Spinal cord (tissue), 10 donors: ENCODE measurements at places on chromosomes 13 and 19. TPM values are rescaled to one million over a fixed set of nuclear protein-coding genes. Genes with fewer than 3 reads are reported as not detected.
A peak's percentile ranks its signal among the peaks of the same experiment; 100 is the strongest.

DNA sequence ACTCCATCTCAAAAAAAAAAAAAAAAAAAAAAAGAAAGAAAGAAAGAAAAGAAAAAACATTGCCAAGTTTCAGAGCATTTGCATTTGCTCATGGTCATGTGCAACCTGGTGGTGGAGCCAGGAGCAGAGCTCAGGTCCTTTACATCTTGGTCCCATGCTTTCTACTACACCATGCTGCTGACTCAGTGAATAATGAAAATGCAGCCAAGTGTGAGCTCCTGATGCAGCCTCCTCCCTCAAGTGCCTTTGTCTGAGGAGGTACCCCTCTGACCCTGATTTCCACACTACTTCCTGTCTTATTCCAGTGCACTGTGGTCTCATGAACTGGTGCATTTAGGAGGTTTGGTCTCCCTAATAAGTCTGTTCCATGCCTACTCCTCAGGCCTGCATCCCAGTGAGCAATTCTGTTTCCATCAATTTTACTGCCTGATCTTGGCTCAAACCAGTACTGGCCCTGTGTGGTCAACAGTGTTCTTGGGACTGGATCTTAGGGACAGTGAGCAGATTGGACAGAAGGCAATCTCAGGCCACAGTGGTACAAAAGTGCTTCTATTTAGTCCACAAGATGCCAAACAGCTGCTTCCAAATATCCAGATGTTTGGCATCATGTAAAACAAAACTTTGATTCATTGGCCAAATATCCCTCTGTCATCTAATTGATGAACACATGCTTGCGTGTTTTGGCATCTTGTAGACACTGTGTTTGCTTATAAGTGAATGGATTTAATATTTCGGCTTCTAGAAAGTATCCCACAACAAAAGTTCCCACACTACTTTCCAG lies 28.8 kb upstream of the LRCH1 start:
- DNase-seq, result no peak
- H3K4me1 ChIP-seq, result peaks cover 4% of the 10 kb centered on the region
- H3K4me3 ChIP-seq, result no peak overlapping the region
- no peaks in the 10 kb centered on the region for H3K36me3 ChIP-seq
- no peaks in the 10 kb centered on the region for H3K27me3 ChIP-seq

DNA sequence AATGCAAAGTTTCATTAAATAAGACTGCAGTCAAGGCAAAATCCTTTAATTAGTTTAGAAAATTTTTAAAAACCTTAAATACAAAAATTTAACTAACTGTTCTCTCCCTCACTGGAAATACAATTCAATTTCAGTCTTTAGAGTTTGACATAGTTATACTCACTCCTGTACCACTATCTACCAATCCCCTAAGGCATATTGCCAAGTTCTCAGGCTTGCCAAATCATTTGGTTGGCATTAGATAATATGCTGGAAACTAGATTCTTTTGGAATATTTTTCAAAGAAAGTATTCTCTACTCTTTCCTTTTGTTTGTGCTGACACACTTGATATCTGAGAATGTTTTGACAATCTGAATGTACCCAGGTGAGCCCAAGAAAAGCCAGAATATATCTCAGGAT lies 77.2 kb downstream of the TSC22D1 start:
- H3K4me3 ChIP-seq, result no peak overlapping the region
- no peak overlapping the region for H3K27ac ChIP-seq
- H3K36me3 ChIP-seq, result no peaks in the 10 kb centered on the region
- no peak for DNase-seq
- no peaks in the 10 kb centered on the region for H3K27me3 ChIP-seq
- no peaks in the 10 kb centered on the region for H3K4me1 ChIP-seq

Gene UBE2L5
- total RNA-seq, result not detected

GRCh38 chr13:67343777-67344176 lies 113.6 kb upstream of the PCDH9 start:
- no peak overlapping the region for H3K4me3 ChIP-seq
- no peaks in the 10 kb centered on the region for H3K27me3 ChIP-seq
- no peaks in the 10 kb centered on the region for H3K36me3 ChIP-seq
- H3K4me1 ChIP-seq, result no peaks in the 10 kb centered on the region

Gene SRRM5
- 0.10 TPM for total RNA-seq

DNA sequence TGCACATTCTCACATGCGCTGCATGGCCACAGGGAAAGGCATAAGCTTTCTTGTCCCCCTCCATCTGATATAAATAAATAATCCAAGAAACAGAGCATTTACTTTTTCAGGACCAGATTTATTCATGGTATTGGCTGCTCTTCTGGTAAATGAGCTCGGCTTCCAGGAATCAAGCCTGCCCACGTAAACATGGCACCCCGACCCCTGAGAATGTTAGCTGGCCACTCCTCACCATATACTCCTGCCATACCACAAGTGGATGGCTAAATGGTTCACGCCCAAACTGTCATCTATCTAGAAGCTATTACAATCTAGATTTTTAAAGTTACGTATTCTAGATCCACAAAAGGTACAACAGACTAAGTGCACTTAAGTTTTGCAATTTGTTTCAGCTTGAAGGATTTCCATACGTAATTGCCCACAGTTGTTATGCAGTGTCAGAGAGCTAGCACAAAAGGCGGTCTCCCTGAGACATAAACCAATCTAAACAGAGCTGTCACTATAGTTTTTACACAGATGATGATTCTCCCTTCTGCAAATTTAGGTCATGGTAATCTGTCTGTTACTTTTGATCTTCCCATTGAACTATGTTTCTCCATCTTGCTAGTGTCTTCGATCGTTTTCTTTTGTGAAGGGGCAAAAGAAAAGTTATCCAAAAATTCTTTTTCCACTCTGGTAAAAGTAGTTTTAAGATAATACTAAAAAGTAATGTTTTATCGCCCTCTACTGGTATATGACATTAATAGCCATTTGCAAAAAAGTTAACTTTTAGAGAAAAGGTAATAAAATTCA lies 16.2 kb upstream of the FOXO1 start:
- no peaks in the 10 kb centered on the region for H3K36me3 ChIP-seq
- no peaks in the 10 kb centered on the region for H3K27me3 ChIP-seq
- H3K27ac ChIP-seq, result no peak overlapping the region
- no peak overlapping the region for H3K4me3 ChIP-seq

GRCh38 chr13:56019606-56020005 lies 1121.1 kb upstream of the PRR20A start:
- no peaks in the 10 kb centered on the region for H3K36me3 ChIP-seq
- H3K4me3 ChIP-seq, result no peak overlapping the region
- no peak overlapping the region for H3K27ac ChIP-seq
- DNase-seq, result no peak
- no peaks in the 10 kb centered on the region for H3K4me1 ChIP-seq

- no peaks in the 10 kb centered on the region for H3K36me3 ChIP-seq
- H3K27me3 ChIP-seq, result no peaks in the 10 kb centered on the region
- H3K4me1 ChIP-seq, result no peaks in the 10 kb centered on the region
- no peak overlapping the region for H3K4me3 ChIP-seq
- DNase-seq, result no peak
Observed at GRCh38 chr13:73195091-73195490, 136.3 kb downstream of the KLF5 start.

Gene ATP4A
- not detected for total RNA-seq

DNA sequence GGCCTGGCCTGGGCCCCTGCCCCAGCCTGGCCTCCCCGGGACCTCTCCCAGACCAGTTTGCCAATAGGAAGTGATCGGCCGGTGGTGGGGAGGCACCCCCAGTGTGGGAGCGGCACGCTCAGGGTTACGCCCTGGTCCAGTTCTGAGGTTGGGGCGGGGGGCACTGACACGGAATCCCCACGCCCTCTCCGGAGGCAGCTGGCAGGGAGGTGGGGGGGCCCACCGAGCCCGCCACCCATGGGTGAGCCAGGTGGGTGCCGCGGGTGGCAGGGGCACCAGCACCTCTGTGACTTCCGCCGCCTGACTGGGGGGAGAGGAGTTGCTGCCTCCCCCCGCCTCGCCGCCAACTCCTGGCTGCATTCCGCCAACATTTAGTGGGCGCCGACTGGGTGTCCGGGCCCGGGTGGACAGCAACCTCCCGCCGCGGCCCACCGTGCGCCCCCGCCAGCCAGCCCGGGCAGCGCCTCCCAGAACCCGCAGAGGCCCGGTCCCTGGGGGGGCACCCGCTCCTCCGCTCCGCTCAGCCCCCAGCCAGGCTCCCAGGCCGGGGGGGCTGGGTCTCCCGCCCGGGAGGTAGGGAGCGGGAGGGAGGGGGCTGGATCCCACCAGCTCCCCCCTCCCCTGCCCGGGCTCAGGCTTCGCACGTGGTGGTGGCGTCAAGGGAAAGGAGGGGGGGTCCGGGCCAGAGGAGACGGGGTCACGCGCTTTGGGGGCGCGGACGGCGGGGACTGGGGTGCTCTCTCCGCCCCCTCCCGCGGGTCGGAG lies 2.0 kb downstream of the ZBTB7A start:
- H3K4me1 ChIP-seq, result peaks cover 60% of the 10 kb centered on the region
- DNase-seq, result peak; percentile 73
- peaks cover 4% of the 10 kb centered on the region for H3K27me3 ChIP-seq
- H3K4me3 ChIP-seq, result peak overlapping the region; percentile 52
- H3K27ac ChIP-seq, result peak overlapping the region; percentile 84

GRCh38 chr13:30998136-30999088 lies 66.0 kb downstream of the TEX26 start:
- no peak overlapping the region for H3K4me3 ChIP-seq
- no peaks in the 10 kb centered on the region for H3K27me3 ChIP-seq
- H3K27ac ChIP-seq, result peak overlapping the region; percentile 75

Gene TTC9B
- total RNA-seq, result 34.2 TPM

GRCh38 chr13:114257014-114257413 lies 22.3 kb downstream of the CDC16 start:
- H3K36me3 ChIP-seq, result peaks cover 31% of the 10 kb centered on the region
- no peaks in the 10 kb centered on the region for H3K4me1 ChIP-seq
- H3K27ac ChIP-seq, result no peak overlapping the region
- DNase-seq, result no peak

GRCh38 chr13:45879666-45880065 lies 28.1 kb upstream of the SIAH3 start:
- no peak for DNase-seq
- no peaks in the 10 kb centered on the region for H3K4me1 ChIP-seq
- H3K36me3 ChIP-seq, result no peaks in the 10 kb centered on the region
- H3K4me3 ChIP-seq, result no peak overlapping the region

DNA sequence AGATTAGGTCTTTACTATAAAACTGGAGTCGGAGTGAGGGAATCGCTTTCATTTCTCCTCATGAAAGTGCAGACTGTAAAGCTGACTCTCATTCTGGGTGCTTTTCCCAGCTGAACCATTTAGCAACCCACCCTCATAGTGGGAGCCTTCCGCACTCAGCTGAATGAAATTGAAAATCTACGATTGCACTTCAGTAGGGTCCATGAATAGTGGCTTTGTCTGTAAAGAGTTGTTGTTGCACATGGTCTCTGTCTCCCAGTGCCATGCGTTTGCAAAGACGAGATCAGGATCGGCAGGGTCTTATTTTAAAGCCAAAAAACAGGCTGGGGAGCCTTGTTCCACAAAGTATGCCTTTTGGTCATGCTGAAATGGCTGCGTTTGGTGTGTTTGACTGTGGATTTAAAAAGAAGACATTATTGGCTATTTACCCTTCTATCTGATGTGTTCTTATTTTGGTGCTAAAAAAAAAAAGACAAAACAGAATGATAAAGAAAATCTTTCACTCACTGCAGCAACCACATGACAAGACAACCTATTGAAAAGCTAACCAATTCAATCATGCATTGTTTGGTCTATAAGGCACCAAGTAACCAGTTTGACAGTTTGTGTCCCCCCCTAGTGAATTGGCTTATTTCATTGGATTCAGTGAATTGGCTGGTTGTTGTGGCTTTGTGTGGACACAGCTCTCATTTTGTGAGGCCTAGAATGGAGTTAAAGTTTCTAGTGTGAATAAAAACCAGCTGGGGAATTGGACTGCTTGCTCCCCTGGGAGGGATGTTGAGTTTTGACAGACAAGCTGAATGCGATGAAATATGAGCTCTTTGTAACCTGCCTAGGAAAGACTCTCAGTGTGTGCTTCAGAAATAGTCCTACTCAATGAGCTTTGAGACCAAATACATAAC lies 65.6 kb downstream of the ARHGAP35 start:
- H3K4me3 ChIP-seq, result peak overlapping the region; percentile 6
- H3K4me1 ChIP-seq, result peaks cover 61% of the 10 kb centered on the region
- peak overlapping the region; percentile 64 for H3K27ac ChIP-seq

- H3K27ac ChIP-seq, result no peak overlapping the region
- no peaks in the 10 kb centered on the region for H3K36me3 ChIP-seq
- no peak for DNase-seq
- no peak overlapping the region for H3K4me3 ChIP-seq
- H3K4me1 ChIP-seq, result no peaks in the 10 kb centered on the region
- H3K27me3 ChIP-seq, result no peaks in the 10 kb centered on the region
Observed at GRCh38 chr13:39998166-39998565, 342.7 kb downstream of the COG6 start.

- peaks cover 44% of the 10 kb centered on the region for H3K4me1 ChIP-seq
- peak overlapping the region; percentile 64 for H3K4me3 ChIP-seq
- no peak overlapping the region for H3K27ac ChIP-seq
- no peak for DNase-seq
- H3K27me3 ChIP-seq, result no peaks in the 10 kb centered on the region
Observed at GRCh38 chr19:8004001-8004400, 1.4 kb downstream of the ELAVL1 start.

- H3K4me1 ChIP-seq, result no peaks in the 10 kb centered on the region
- H3K27me3 ChIP-seq, result no peaks in the 10 kb centered on the region
- H3K36me3 ChIP-seq, result peaks cover 10% of the 10 kb centered on the region
- DNase-seq, result no peak
Observed at GRCh38 chr13:20058476-20058875, 99.9 kb downstream of the ZMYM2 start.

GRCh38 chr13:41931337-41931736 lies 29.6 kb downstream of the VWA8 start:
- DNase-seq, result no peak
- no peaks in the 10 kb centered on the region for H3K36me3 ChIP-seq
- H3K4me1 ChIP-seq, result no peaks in the 10 kb centered on the region
- no peak overlapping the region for H3K27ac ChIP-seq
- H3K27me3 ChIP-seq, result no peaks in the 10 kb centered on the region

DNA sequence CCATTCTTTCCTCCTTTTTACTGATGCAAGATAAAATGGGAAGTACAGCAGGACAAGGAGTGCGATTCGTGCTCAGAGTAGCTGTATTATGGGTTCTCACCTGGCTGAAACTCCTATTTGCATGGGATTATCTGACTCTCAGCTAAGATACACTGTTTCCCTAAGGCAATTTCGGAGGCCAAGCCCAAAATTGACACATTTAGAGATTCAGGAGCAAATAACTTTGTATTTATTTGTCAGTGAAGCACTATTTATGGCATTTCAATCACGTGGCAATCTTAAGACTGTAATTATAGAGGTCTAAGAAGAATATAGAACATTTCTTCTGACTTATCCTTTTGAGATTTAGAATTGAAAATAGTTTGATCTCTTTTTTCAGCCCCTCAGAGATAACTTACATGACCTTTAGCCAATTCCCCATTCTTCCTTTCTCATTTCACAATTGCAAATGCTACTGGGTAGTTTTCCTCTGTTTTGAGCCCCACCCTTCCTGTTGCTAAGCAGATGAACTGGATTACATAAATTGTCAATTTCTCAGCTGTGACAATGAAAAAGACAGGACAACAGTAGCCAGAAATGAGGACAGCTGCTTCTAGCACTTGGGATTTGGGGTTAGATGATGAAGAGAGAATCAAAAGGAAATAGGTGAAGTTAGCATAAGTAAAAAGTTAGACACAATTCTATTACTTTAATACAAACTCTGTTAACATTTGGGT lies 122.7 kb upstream of the FRY start:
- no peak overlapping the region for H3K4me3 ChIP-seq
- peaks cover 3% of the 10 kb centered on the region for H3K4me1 ChIP-seq
- no peaks in the 10 kb centered on the region for H3K36me3 ChIP-seq
- no peak overlapping the region for H3K27ac ChIP-seq
- no peaks in the 10 kb centered on the region for H3K27me3 ChIP-seq

Gene KLK12
- not detected for total RNA-seq

GRCh38 chr19:30178721-30179402 lies 193.3 kb upstream of the ZNF536 start:
- H3K27me3 ChIP-seq, result no peaks in the 10 kb centered on the region
- no peak for DNase-seq
- H3K4me3 ChIP-seq, result no peak overlapping the region
- no peaks in the 10 kb centered on the region for H3K4me1 ChIP-seq
- H3K36me3 ChIP-seq, result no peaks in the 10 kb centered on the region
